ENCODE measurements at places on chromosomes 1 and 21. TPM values are rescaled to one million over a fixed set of nuclear protein-coding genes. Genes with fewer than 3 reads are reported as not detected.

Gene ODR4
- 16.6 TPM for total RNA-seq

Gene PRELP
- not detected for total RNA-seq

Gene ESRRG
- not detected for total RNA-seq

Gene MROH7
- total RNA-seq: not detected

Gene ALX3
- total RNA-seq: not detected

Gene UTS2
- total RNA-seq: not detected

Gene TAF12
- total RNA-seq: 33.9 TPM

Gene IL19
- total RNA-seq: not detected

- no peak for DNase-seq
These were observed 49.0 kb upstream of the NR5A2 start for GRCh38 chr1:199978408-199978940.

DNA sequence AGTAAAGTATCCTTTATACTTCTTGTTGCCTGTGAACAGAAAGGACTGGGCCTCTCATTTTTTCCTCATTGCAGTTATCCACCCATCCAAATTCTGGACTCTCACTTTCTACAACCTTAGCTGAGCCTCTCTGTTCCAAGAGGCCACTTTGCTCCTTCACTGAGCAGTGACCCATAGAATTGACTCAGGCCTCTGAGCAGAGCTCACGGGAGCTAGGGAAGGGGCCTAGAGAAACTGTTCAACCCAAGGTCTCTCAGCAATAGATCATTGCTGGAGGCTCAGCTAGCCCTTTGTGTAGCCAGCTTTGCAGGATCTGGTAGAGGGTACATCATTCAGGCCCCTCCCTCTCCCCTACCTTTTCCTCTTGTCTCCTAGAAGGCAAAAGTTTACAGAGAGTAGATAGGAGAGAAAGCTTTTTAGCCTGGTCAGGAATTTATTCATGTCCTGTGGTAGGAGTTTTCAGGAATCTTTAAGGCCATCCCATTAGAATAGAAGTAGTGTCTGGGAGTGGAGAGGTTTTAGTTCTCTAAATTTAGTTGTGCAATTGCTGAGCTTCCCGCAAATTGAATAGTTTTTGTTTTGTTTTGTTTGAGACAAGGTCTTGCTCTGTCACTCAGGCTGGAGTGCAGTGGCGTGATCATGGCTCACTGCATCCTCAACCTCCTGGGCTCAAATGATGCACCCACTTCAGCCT is 6.7 kb downstream of the INTS3 start:
- DNase-seq: no peak

GRCh38 chr1:93960641-93961147 is 51.5 kb upstream of the GCLM start:
- no peak for DNase-seq

- no peak for DNase-seq
These were observed 5.1 kb upstream of the SPATC1L start for GRCh38 chr21:46189213-46189958.

DNA sequence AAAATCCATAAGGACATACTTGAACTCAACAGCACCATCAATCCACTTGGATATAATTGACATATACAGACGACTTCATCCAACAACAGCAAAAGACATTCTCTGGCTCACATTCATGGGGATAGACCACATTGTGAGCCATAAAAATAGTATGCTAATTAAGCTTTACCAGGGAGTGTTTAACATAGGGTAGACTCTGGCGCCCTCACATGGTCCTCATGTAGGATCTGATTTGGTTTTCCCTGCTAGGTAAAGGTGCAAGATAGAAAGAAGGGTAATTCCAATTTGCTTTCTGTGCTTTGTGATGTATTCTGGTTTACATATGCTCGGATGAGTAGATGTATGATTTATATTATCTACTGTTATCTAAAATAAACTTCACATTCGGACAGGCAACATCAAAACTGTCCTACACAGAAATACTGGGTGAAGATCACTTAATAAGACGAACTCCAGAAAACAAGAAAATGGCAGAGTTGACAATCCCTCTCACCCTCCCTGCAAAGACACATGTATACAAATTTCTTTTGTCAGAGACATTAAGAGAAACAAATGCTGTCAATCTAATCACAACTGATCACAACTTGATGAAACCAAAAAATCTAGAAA is 27.7 kb downstream of the CR1L start:
- DNase-seq: no peak

GRCh38 chr1:84122780-84123382 is 21.2 kb upstream of the PRKACB start:
- DNase-seq: no peak

DNA sequence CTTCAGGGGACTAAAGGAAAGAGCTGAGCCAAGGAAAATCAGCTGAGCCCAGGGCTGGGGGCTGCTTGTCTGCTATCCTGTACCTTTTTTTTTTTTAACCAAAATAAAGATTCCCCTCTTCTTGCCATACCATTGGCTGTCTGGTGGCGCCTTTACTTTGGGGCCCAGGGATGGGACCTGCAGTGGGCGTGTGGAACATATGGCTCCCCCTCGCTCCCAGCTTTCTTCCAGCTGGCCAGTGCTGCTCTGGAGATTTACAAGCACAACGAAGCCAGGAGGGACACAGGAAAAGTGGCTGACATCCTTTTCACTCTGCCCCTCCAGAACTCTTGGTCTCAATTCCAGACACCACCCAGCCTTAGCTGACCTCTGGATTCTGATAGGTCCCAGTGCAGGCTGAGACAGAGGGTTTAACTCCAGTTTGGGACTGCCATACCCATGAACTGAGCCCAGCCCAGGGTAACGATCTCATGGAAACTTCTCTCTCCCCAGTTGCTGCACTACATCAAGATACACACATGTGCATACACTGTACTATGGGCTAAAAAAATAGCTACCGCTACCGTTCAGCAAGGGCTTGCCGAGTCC is 5.4 kb upstream of the SFN start:
- DNase-seq: no peak

DNA sequence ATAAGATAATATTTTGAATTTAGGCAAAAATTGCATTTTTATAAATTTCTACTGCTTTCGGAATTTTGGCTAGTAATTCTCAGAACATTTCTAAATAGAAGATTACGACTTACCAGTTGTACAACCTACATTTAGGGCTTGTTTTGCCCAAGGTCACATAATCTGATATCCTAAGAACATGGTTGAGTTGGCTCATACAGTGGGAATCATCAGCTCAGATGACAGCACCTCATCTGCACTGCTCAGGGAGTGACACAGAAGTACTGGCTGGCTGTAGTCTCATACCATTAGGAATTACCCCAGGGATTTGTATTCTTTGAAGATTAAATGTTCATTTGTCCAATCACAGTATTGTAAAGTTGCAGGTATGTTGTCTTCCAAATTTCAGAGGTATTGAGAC is 217.6 kb downstream of the ADGRL2 start:
- no peak for DNase-seq

DNA sequence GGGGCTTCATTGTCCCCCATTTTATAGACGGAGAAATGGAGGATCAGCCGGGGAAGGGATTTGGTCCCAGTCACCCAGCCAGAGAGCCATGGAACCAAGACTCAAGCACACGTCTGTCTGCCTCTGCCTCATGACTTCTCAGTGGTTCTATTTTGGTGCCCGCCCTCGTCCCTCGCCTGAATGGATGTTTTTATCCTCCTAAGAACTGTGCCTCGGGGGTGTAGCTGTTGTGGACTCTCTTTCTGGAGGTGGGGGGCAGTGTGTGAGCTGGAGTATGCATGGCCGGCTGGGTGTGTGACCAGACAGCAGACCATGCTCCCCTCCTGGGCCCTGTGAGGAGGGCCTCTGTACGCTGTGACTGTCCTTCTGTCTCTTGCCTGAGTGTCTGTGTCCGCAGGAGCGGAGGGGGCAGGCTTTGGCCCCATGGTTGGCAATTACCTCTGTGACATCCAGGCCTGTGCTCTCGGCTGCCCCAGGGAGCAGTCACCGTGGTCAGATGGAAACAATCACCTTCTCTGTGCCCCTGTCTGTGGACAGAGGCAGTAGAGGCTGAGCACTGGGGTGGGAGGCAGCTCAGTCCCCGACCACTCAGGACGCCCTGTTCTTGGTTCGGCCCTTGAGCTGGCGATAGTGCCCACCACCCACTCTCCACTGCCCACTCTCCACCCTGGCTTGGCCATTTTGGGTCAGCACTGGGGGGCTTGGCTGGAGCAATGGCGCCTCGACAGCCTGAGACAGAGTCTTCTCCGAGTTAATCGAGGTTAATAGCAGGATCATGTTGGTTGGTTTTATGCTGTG is 20.4 kb downstream of the WNT4 start:
- DNase-seq: no peak

DNA sequence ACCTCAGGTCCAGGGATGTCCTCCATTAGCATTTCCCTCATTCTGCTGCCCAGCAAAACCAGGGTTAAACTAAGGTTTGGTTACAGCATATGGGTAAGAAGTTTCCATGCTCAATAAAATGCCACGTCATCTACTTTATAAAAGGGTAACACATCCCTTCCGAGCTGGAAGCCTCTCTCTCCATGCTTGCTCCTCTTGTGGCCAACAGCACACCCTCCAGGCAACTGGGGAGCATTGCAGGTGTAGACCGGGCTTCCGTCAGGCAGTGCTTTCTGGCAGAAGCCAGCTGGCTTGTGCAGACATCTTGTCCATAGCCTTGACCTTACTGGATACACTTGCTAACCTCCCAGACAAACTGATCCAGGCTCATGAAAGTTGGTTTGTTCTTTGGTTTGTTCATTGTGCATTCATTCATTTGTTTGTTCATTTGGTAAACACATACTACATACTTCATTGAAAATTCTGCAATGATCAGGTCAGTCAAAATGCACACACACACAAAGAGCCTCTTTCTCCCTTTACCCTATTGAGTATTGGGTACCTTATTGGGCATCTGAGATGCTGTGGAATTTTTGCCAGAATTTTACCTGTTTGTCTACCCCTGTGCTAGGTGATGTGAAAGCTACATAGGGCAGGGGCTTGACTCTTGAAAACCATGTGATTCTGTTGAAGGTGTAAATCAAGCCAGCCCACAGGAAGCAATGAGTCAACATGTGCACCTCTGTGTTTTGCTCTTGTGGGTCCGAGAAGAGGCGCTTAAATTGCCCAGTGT is 422.8 kb downstream of the CAMTA1 start:
- no peak for DNase-seq

GRCh38 chr1:17274186-17275170 is 25.6 kb downstream of the PADI3 start:
- DNase-seq: no peak

DNA sequence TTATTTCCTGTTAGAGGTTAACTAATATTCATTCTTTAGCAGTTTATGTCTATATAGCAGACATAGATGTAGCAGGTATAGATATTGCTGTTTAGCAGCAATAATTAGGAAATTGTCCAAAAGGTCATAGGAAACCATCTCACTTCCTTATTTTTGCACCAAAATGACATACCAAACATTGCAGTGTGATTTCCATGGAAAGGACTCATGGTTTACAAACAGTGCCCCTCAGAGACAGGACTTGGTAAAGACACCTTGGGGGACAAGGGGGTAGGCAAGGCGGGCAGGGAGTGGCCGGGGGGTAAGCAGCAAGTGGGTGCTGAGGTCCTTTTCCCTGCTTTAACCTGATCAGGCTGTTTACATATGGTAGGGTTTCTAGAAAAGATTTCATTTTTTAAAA is 30.5 kb downstream of the BATF3 start:
- DNase-seq: no peak

DNA sequence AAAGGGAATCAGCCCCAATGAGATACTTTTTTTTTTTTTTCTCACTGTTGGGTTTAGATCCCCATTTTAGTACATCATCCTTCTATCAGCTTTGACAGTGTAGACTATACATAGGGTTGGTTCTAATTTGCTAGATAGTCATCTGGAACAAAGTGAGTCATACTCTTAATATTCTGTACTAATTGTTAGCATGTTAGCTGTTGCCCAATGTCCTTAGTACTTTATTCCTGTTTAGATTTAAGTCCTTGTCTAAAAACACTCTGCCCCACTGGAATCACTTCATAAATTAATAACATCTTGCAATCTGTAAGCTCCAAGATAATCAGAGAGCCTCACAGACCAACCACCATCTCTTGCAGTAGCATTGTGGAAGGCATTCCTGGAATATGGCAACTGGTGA is 209.8 kb upstream of the KIAA0040 start:
- no peak for DNase-seq
